NCI-H510A treated with DMSO at 0.1 percent for 48 hours (cell line): ENCODE measurements at places on chromosomes 6 and 20.
A peak's percentile ranks its signal among the peaks of the same experiment; 100 is the strongest.

- DNase-seq, result peak; percentile 46
Measured at GRCh38 chr6:83055366-83055964, 10.2 kb downstream of the UBE3D start.

- DNase-seq, result no peak
Measured at GRCh38 chr6:70061546-70061945, 195.2 kb downstream of the COL19A1 start.

- DNase-seq, result no peak
Measured at GRCh38 chr6:30836431-30836866, 47.9 kb upstream of the DDR1 start.

GRCh38 chr6:31898383-31899011 is 999 bp upstream of the EHMT2 start:
- peak; percentile 84 for DNase-seq
